Motor neuron (in vitro differentiated cells): ENCODE measurements at places on chromosomes 11 and 22.

DNA sequence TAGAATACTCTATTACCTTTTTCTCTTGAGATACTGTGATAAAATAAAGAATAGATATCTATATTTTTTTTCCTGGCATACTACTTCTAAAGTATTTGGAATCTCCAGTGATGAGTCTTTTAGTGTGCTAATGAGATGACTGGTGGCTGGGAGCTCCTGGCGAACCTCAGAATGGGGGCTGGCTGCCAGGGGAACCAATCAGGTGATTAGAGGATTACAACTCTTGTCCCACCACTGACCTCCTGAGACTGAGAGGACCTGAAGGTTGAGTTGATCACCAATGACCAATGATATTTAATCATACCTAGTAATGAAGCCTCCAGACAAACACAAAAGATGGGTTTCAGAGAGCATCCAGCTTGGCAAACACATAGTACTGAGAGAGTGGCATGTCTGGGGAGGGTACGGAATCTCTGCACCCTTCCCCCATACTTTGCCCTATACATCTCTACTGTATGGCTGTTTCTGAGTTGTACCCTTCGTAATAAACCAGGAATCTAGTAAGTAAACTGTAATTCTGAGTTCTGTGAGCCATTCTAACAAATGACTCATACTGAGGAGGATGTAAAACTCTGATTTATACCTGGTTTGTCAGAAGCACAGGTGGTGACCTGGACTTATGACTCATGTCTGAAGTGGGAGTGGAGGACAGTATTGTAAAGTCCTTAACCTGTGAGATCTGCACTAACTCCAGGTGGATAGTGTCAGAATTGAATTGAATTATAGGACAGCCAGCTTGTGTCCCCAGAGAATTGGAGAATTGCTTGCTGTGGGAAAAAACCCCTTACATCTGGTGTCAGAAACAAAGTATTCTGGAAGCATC is 325.3 kb upstream of the LRRC4C start:
- no peak for ATAC-seq

GRCh38 chr11:35662649-35663407 is at the start of gene TRIM44:
Gene TRIM44, plus strand, starts transcription at chr11:35662775. Its CDS starts 337 bp downstream, at chr11:35663112.
- peak; percentile 92 for ATAC-seq

- no peak for ATAC-seq
These were observed 9.7 kb downstream of the EHF start for GRCh38 chr11:34630544-34630943.

- peak; percentile 21 for ATAC-seq
These were observed 155.7 kb downstream of the SNX19 start for GRCh38 chr11:130760515-130761125.

- no peak for ATAC-seq
These were observed 3.1 kb downstream of the FOSL1 start for GRCh38 chr11:65897020-65897471.

GRCh38 chr11:17233101-17233500 is 25.3 kb upstream of the PIK3C2A start:
- no peak for ATAC-seq

- peak; percentile 74 for ATAC-seq
These were observed at the start of gene SYT13 for GRCh38 chr11:45285930-45286632. Gene SYT13, minus strand, starts transcription at chr11:45286341. Its CDS starts 134 bp downstream, at chr11:45286207.
